ENCODE measurements at places on chromosomes 1 and 21. TPM values are rescaled to one million over a fixed set of nuclear protein-coding genes. Genes with fewer than 3 reads are reported as not detected.
A peak's percentile ranks its signal among the peaks of the same experiment; 100 is the strongest.

DNA sequence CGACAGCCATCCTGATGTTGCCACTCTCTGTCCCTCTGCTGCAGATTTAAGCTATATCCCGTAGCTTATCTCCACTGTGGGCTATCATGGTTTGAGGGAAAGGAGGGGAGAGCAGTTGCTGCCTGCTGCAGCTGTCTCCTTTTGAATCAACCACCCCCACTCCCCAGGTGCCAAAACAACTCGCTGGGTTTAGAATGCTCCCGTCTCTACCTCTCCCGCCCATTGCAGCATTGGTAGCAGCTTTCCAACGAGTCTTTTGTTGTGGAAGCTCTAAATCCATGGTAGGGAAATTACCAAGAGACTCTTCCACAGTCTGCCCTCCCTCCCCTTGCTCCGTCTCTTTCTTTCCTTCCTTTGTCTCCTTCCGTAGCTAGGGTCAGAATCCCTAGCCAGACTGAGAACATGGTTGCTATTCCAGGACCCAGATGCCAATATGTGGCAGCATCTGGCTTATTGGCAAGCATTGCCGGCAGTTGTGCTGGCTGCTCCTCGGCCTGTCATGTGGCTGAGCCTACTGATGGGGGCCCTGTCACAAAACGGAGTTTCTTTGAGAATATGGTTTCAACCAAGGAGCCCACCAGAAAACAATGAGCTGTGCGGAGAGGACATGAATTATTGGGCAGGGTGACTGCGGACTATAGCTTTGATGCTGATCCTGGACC is 230.7 kb downstream of the RPS6KC1 start:
- DNase-seq: no peak

PGM1 gene
- 46.0 TPM for total RNA-seq

DNA sequence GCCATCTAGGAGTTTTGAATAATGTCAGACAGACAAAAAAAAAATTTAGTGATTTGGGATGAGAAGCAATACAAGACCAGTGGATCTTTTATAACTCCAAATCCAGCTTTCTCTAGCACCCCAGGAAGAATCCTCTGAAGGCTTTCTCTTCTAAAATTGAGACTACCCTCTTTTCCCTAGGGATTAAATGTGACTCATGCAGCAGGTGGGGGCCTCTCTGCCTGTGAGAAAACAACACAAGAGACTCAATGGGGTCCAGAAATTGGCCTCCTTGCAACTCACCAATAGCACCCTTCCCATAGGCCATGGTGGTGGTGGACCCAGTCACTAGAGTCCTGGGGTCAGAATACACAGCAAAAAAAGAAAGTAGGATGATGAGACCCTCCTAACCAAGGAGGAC is 120.3 kb upstream of the ATP1A1 start:
- no peak for DNase-seq

DNA sequence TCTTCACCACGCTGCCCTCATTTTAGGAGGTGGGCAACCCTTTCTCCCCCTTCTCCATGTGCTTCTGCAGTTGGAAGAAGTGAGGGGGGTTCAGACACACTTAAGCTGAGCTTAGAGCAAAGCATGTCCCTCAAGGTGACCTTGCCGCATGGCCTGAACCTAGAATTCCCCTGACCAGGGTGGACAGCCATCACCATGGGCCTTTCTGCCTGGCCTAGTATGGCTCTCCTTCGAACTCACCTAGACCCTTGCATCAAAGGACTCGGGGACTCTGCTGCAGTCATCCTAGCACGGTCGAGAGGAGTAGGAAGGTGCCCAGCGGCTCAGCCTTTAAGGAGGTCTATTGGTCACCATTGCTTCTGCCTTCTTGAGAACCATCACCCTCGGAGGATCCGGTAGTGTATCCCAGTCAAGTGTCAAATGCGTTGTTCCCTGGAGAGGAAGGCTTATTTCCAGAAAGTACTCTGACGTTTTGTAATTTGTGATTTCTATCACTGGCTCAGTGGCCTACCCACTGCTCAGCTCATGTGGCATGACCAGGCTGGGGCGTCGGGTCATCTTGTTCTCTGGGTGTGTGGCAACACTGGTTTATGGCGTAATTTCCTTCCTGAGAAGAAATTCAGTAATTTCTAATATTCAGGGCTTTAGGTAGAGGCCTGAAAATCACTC is at the start of gene KCNE1:
Gene KCNE1 (minus strand): TSS at position 424 of the 669 bp plus-strand sequence. CDS start 62,576 bp downstream, outside the sequence.
- DNase-seq: no peak

DNA sequence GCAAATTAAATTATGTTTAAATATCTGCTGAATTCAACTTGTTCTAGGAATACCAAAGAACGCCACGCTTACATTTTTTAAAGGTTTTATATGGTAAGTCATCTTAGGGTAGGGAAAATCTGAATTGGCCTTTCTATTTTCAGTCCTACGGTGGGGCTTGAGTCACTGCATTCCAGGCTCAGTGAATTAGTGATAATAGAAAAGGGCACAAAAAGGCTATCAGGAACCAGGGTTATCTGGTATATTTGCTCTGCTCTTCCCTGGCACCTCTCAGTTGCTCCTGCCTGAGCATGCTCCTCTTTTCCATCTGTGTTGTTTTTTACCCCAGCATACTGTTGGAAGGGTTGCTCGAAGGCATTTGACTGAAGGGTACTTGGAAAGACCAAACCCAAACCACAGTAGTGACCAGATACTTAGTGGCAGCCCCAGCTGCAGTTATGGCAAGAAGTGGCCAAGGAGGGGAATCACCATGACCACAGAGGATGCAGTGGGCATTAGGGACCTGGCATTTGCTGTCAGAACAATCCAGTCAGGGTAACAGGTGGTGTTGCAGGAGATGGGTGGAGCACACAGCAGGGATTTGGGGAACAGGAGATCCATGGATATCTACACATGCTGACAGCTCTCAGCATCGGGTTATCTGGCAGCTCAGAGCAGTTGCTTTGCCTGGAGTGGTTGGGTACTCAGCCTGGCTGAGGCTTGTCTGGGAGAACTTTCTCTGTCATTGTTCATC is 2.3 kb downstream of the OVAAL start:
- DNase-seq: no peak

DNA sequence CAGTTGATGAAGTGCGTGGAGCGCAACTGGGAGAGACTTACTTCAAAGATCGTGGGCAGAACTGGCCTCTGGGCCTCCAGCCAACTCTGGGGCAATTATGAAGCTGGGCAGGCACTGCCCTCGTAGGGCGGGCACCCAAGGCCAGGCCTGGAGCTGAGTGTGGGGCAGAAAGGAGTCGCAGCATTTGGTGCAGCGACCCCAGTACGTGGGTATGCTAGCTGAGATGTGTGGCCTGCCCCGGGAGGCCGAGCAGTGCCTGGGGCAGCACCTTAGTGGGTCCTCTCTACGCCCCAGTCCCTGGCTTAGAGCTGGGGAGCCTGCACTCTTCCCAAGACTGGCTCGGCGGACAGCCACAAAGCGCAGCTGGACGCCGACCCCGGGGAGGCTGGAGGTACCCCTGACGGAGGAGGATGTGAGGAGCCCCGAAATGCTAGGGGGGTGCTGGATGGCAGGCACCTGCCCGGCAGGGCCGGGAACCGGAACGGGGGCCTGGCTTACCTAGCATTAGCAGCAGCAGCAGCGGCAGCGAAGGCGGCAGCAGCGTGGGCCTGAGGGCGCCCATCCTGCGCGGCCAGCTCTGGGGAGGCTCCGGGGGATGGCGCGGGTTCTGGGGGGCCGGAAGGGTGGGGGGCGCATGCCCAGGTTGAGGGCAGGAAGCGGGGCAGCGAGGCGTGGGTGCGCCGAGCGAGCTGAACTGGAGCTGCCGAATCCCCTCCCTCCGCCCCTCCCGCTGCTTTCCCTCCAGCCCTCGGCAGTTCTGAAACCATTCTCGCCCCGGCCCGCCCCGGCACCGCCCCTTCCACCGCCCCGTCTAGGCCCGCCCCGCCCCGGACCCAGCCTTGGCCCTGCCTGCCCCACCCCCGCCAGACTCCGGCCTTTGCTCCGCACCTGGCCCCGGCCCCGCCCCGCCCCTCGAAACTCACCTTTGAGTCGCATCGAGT is at the start of gene IGSF8:
Gene IGSF8 (minus strand): TSS at position 709 of the 941 bp plus-strand sequence. CDS start 147 bp downstream, at position 562.
- DNase-seq: peak; percentile 95

- DNase-seq: no peak
Observed at GRCh38 chr1:33358114-33358794, 37.4 kb upstream of the A3GALT2 start.

DNA sequence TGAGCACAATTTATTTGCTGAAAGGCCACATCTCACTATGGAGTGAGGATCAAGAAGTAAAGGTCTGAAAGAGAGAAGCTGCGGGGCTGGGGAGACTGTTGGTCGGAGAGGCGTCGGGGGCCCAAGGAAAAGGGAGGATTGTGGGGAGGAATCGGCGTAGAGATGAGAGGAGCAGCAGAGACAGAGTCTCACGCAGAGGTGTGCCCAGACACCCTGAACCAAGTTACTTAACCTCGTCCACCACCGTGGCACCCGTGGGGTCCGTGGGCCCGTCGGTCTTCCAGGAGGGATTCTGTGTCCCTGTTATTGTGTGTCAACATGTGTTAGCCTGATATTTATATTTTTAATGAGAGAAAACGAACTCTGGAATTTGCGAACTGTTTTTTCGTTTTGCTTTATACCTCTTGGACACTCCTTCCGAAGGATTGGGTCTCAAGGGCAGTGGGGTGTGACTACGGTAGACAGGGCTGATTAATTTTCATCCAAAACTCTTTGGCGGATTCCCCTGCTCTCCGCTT is 3.8 kb upstream of the NBPF1 start:
- no peak for DNase-seq

ZYG11A gene
- total RNA-seq: 0.12 TPM

- no peak for DNase-seq
Observed at GRCh38 chr1:230189824-230190223, 122.8 kb downstream of the GALNT2 start.

MCOLN3 gene
- 3.6 TPM for total RNA-seq

CLDN14 gene
- total RNA-seq: not detected

- no peak for DNase-seq
Observed at GRCh38 chr1:20729990-20730689, 2.4 kb downstream of the SH2D5 start.

Data from left lung (tissue), 14 donors.